Lower lobe of right lung (tissue), 2 donors: ENCODE measurements at places on chromosomes 12 and 14. TPM values are rescaled to one million over a fixed set of nuclear protein-coding genes. Genes with fewer than 3 reads are reported as not detected.

DNA sequence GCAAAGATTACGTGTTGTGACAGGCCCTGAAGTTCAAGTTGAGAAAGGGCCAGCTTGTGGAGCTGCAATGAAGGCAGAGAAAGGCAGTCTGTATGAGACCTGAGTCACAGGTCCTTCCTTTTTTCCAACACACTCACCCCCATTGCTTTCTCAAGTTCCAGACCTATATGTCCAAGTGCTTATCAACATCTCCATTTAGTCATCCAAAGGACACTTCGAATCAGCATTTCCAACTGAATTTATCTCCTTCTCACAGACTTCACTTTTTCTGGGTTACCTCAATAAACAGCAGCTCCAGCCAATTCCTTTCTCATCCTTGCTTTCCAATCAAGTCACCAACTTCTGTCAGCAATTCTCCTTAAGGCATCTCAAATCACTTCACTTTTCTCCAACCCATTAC is 56.4 kb upstream of the KIF21A start:
- no peaks in the 10 kb centered on the region for H3K27me3 ChIP-seq
- H3K4me1 ChIP-seq = no peaks in the 10 kb centered on the region
- no peak overlapping the region for H3K27ac ChIP-seq

The CLEC4A gene
- total RNA-seq = 14.1 TPM

- DNase-seq = no peak
- no peak overlapping the region for H3K4me3 ChIP-seq
- H3K36me3 ChIP-seq = no peaks in the 10 kb centered on the region
- no peaks in the 10 kb centered on the region for H3K27me3 ChIP-seq
- no peaks in the 10 kb centered on the region for H3K4me1 ChIP-seq
Measured at GRCh38 chr14:47454025-47454424, 221.4 kb downstream of the MDGA2 start.

DNA sequence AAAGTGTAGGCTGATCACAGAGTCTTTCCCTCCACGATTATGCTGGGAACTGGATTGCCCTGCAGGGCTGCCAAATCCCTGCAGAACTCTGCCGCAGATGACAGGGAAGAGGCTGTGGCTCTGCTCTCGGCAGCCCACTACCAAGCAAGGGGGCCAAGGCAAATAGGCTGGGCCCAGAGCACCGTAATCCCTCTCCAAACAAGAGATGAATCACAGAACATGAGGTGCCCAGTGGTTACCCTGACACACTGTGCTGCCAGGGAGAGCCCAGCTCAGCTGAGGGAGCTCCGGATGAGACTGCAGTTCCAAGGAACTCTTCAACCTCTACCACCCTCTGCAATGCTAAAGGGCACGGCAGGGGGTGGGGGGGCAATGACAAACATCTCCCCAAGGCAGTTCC is 33.9 kb downstream of the STON2 start:
- H3K27me3 ChIP-seq = no peaks in the 10 kb centered on the region
- H3K36me3 ChIP-seq = no peaks in the 10 kb centered on the region
- H3K4me1 ChIP-seq = no peaks in the 10 kb centered on the region
- H3K27ac ChIP-seq = no peak overlapping the region
- no peak for DNase-seq

DNA sequence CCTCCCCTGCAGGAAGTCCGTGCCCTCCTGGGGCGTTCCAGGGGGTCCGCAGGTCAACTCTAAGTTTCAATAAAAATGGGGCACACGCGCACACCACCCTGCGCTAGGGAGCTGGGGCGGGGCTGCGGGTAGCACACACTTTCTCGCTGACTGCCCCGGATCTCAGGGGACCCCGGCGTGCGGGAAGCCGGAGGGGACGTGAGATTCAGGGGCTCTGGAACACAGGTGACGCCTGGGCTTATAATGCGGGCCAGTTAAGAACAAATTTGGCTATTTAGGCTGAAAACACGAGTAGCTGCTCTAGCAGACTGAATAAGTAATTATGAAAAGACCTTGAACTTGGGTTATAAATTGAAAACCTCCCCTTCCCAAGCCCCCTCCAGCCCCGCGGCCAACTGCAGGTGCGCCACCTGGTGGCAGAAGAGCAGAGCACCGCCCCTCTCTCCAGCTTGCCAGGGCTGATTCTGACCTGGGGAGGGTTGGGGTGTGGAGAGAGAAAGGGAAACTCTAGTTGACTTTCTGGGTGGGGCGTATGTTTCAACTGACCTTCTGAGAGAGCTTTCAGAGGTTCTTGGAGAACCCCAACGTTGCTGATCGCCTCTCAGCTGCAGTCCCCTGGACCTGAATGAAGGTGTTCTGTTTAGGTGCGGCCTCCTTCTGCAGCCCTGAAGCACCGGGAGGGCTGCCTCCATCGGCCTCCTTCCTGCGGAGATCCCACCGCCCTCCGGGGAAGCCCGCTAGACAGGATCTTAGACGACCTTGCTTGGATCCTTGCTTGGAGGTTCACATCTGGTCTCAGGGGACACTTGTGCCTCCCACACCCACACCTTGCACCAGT is 118.4 kb upstream of the EVL start:
- H3K4me3 ChIP-seq = no peak overlapping the region
- peaks cover 11% of the 10 kb centered on the region for H3K36me3 ChIP-seq
- no peak for DNase-seq
- no peak overlapping the region for H3K27ac ChIP-seq
- no peaks in the 10 kb centered on the region for H3K27me3 ChIP-seq
- peaks cover 26% of the 10 kb centered on the region for H3K4me1 ChIP-seq

DNA sequence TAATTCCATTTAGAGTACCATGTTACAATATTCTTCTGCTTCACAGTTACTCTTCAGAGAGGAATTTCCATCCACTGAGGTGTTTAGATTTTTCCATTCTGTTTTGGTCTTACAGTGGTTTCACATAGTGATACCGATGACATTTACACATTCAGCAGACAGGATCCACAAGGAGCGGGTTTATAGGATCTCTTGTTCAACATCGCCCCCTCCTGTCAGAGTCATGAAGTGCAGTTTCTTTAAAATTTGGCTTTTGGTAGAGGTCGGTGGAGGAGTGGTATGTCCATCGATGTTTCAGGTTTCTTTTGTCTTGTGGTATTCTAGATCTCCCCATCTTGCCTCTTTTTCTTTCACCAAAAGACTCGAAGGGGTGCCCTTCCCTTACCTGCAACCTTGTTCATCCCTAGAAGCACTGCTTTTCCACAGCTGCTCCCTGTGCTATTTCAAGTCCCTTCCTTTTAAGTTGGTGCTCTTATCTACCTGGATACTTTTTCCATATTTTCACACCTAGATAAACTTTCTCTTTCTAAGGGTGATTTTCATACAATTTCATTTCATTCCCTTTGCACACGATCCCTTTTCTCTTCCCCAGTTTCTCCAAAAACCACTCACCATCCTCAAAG is 181.3 kb downstream of the ITPR2 start:
- H3K4me1 ChIP-seq = no peaks in the 10 kb centered on the region
- H3K36me3 ChIP-seq = peaks cover 36% of the 10 kb centered on the region
- no peak overlapping the region for H3K4me3 ChIP-seq
- H3K27ac ChIP-seq = no peak overlapping the region
- no peak for DNase-seq

DNA sequence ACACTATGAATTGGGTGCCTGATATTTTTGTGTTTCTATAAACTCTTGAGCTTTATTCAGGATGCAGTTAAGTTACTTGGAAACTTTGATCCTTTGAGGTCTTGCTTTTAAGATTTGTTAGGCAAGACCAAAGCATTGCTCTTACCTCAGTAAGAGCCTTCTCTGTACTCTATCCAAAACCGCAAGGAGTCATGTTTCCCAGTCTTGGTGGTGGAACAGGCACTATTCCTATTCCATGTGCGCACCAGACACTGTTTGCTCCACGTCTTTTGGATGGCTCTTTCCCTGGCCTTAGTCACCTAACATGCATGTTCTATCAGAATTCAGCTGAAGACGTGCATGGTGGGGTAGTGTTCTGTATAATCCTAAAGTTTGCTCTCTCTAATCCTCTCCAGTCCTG is 23.5 kb downstream of the CSRP2 start:
- H3K36me3 ChIP-seq = peaks cover 34% of the 10 kb centered on the region
- DNase-seq = no peak
- no peak overlapping the region for H3K27ac ChIP-seq
- no peaks in the 10 kb centered on the region for H3K4me1 ChIP-seq
- no peaks in the 10 kb centered on the region for H3K27me3 ChIP-seq
- no peak overlapping the region for H3K4me3 ChIP-seq

DNA sequence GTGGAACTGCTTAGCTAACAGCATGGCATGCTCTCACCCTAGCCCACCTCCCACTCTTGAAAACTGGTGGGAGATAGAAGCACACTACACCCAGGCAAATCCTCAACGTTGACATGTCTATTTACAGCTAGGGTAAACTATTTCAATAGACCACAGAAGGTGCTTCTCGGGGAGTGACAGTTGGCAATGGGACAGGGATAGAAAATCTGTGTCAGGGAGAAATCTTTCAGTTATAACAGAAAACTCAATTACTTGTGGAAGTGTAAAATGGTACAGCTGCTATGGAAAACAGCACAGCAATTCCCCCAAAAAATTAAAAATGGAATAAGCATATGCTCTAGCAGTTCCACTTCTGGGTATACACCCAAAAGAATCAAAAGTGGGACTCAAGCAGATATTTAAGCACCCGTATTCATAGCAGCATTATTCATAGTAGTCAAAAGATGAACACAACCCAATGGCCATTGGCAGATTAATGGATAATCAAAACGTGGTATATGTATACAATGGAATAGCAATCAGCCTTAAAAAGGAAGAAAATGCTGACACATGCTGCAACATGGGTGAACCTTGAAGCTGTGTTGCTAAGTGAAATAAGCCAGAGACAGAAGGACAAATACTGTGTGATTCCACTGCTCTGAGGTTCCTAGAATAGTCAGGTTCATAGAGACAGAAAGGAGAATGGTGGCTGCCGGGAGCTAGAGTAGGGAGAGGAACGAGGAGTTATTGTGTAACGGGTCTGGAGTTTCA is 92.5 kb downstream of the STAB2 start:
- DNase-seq = no peak
- no peaks in the 10 kb centered on the region for H3K36me3 ChIP-seq

GRCh38 chr12:68812553-68813241 is 4.7 kb downstream of the MDM2 start:
- no peak for DNase-seq
- H3K27ac ChIP-seq = no peak overlapping the region
- H3K4me1 ChIP-seq = peaks cover 68% of the 10 kb centered on the region
- H3K27me3 ChIP-seq = no peaks in the 10 kb centered on the region
- H3K36me3 ChIP-seq = peaks cover 84% of the 10 kb centered on the region

GRCh38 chr12:105325117-105325516 is 5.4 kb upstream of the C12orf75 start:
- no peaks in the 10 kb centered on the region for H3K27me3 ChIP-seq
- no peak overlapping the region for H3K4me3 ChIP-seq
- no peak overlapping the region for H3K27ac ChIP-seq
- no peak for DNase-seq
- H3K36me3 ChIP-seq = no peaks in the 10 kb centered on the region
- peaks cover 4% of the 10 kb centered on the region for H3K4me1 ChIP-seq

DNA sequence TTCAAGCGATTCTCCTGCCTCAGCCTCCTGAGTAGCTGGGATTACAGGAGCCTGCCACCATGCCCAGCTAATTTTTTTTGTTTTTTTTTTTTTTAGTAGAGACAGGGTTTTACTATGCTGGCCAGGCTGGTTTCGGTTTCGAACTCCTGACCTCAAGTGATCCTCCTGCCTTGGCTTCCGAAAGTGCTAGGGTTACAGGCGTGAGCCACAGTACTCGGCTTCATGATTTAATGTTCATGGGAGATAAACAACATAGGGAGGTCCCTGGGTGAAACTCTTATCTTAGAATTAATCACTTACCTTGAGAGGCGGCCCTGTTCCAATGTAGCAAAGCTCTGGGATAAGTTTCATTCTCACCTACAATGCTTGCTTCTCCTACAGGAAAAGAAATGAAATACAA is 48.3 kb downstream of the SEL1L start:
- no peak overlapping the region for H3K4me3 ChIP-seq
- no peak for DNase-seq
- no peaks in the 10 kb centered on the region for H3K27me3 ChIP-seq
- H3K4me1 ChIP-seq = no peaks in the 10 kb centered on the region
- H3K27ac ChIP-seq = no peak overlapping the region
- H3K36me3 ChIP-seq = peaks cover 99% of the 10 kb centered on the region

DNA sequence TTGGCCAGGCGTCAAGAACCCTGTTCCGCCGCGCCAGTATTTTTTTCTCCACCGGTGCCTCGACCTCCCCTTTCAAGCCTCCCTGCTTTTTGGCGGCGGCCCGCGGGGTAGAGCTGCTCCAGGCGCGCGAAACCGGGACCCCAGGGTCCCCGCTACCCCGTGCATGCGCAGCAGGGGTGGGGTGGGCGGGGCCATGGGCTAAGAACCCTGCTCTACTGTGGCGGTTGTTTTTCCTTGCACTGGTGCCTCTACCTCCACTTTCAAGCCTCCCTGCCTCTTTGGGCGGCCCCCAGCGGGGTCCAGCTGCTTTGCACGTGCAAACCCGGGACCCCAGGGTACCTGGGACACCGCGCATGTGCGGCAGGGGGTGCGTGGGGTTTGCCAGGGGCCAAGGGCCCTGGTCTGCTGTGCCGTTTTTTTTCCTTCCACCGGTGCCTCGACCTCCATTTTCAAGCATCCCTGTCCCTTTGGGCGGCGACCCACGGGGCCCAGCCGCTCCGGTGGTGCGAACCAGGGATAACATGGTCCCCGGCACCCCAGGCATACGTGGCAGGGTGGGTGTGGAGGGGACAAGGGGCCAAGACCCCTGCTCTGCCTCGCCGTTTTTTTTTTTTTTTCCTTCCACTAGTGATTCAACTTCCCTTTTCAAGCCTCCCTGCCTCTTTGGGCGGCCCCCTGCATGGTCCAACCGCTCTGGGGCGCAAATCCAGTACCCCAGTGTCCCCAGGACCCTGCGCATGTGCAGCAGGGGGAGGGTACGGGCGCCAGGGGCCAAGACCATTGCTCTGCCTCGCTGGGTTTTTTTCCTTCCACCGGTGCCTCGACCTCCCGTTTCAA is 326.8 kb downstream of the ALG10 start:
- H3K36me3 ChIP-seq = no peaks in the 10 kb centered on the region
- H3K4me3 ChIP-seq = no peak overlapping the region
- no peak overlapping the region for H3K27ac ChIP-seq
- no peak for DNase-seq
- no peaks in the 10 kb centered on the region for H3K4me1 ChIP-seq

- no peaks in the 10 kb centered on the region for H3K36me3 ChIP-seq
- H3K4me3 ChIP-seq = no peak overlapping the region
- peaks cover 4% of the 10 kb centered on the region for H3K4me1 ChIP-seq
- no peak overlapping the region for H3K27ac ChIP-seq
- DNase-seq = no peak
- H3K27me3 ChIP-seq = peaks cover 29% of the 10 kb centered on the region
Measured at GRCh38 chr12:106907411-106907810, 48.3 kb upstream of the TMEM263 start.

GRCh38 chr14:31371646-31372045 is 48.7 kb downstream of the HEATR5A start:
- no peaks in the 10 kb centered on the region for H3K4me1 ChIP-seq
- H3K36me3 ChIP-seq = peaks cover 85% of the 10 kb centered on the region
- no peak overlapping the region for H3K27ac ChIP-seq

DNA sequence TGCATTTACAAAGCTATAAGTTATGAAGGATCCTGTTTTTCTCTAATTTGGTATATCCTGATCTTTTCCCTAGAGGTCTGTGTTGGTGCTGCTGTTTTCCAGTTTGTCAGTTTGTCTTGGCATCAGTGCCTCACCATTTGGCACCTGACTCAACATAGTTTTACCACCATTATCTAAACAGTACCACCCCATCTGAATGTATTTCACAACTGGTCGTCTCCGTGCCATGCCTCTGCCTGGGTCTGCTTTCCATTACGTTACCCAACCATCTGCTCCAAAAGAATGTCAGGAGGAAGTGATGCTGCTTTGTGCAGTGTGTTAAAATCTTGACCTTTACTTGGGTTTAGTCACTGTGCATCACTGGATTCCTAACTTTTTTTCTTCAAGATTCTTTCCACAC is 129.3 kb upstream of the RASSF8 start:
- H3K4me1 ChIP-seq = no peaks in the 10 kb centered on the region
- H3K27ac ChIP-seq = no peak overlapping the region
